Caco-2 (cell line): ENCODE measurements at places on chromosomes 3 and 15. TPM values are rescaled to one million over a fixed set of nuclear protein-coding genes. Genes with fewer than 3 reads are reported as not detected.

- H3K4me1 ChIP-seq, result no peaks in the 10 kb centered on the region
- no peak for DNase-seq
- H3K27me3 ChIP-seq, result no peaks in the 10 kb centered on the region
- no peak overlapping the region for H3K4me3 ChIP-seq
- no peak overlapping the region for H3K27ac ChIP-seq
- no peaks in the 10 kb centered on the region for H3K36me3 ChIP-seq
These were observed 15.8 kb downstream of the WNT7A start for GRCh38 chr3:13863965-13864595.

DNA sequence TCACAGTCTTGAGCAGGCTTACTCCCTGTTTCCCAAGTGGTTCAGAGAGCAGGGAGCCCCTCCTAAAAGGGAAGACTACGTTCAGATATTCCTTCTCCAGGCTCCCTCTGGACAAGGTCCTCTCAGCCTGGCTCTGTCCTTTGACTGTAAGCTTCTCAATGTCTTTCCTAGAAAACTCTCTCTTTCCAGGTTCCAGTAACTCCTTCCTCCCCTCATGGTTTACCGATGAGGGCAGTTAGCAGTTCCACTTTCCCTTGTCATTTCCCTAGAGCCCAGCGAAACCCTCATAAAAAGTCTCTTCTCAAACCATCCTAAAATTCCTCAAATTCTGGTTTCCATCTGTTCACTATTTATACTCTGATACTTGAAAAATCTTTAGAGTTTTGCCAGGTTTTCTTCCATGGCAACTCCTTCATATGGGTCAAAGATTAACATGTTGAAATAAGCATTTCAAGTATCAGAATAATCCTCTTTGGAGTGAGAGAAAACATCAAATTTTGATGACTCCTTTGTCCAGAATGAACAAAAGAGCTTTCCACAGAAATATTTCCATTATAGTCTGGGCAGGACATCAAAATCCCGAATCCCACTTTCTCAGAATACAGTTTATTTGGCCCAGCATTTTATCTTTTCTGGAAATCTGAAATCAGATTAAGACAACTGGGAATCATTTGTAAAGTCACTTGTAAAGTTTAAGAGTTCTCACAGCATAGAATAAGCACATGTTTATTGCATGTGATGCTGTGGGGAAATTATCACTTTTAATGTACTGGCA, 599.4 kb downstream of the UNC13C start:
- H3K4me3 ChIP-seq, result no peak overlapping the region
- no peak overlapping the region for H3K27ac ChIP-seq
- H3K4me1 ChIP-seq, result no peaks in the 10 kb centered on the region

DNA sequence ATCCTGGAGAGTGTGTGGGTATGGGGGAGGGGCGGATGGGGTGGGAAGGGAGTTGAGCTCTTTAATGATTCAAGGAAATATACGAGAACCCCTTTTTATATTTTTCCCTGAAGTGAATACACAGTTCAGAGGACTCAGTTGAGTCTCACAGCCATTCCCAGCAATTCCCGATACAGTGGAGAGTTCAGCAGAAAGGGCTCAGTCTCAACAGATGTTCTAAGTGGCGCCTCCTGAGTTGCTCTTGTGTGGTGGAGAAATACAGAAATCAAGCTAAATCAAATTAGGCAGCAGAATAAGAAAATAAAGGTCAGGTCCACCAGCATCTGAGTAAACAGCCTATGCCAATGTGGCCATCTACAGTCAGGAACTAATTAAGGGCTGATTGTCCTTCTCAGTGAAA, 372.1 kb downstream of the NR2F2 start:
- no peak overlapping the region for H3K4me3 ChIP-seq
- no peaks in the 10 kb centered on the region for H3K36me3 ChIP-seq
- no peaks in the 10 kb centered on the region for H3K27me3 ChIP-seq
- no peak for DNase-seq

DNA sequence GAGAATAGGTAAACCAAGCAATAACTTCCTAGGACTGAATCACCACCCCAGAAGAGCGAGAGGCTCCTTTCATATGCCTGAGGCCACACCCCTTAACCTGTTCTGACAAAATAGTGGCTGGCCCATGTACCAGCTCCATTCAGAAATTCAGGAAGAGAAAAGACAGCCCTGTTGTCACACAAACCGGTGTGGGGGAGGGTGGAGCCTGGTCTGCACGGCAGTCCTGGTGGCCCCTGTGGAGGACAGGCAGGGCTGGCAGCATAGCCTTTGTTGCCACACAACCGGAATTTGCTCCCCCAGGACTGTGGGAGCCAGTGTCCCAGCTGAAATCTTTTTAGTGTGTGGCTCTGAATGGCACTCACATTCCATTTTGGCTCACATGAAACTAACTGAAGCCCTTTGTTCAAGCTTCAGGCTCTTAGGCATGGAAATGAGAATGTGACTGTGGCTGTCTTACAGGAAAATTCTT, 23.8 kb downstream of the RLBP1 start:
- no peak for DNase-seq
- no peaks in the 10 kb centered on the region for H3K27me3 ChIP-seq
- H3K36me3 ChIP-seq, result peaks cover 1% of the 10 kb centered on the region
- no peaks in the 10 kb centered on the region for H3K4me1 ChIP-seq
- no peak overlapping the region for H3K27ac ChIP-seq

- no peak for DNase-seq
- no peaks in the 10 kb centered on the region for H3K36me3 ChIP-seq
- no peak overlapping the region for H3K27ac ChIP-seq
- H3K4me3 ChIP-seq, result no peak overlapping the region
- H3K4me1 ChIP-seq, result no peaks in the 10 kb centered on the region
These were observed 699.5 kb upstream of the CFAP20DC start for GRCh38 chr3:59749291-59749690.

Gene GPR15
- not detected in 2 replicates for total RNA-seq

DNA sequence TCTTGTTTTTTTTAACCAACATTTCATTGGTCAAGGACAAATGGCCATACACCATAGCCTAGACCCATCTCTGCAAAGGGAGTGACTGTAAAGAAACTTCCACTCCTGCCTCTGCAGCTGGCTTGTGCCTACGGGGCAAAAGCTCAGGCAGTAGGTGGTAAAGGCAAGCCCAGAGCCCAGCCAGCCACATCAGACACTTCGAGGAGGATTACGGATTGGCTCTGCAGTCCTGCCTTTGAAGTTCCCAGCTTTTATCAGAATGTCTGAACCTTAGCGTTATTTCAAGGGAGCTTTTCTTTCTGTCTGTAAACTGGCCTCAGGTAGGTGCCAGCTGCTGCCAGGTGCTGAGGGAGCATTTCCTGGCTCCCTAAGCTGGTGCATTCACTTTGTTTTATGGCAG, 15.6 kb downstream of the ZNF710 start:
- no peak overlapping the region for H3K4me3 ChIP-seq
- H3K27me3 ChIP-seq, result no peaks in the 10 kb centered on the region
- H3K36me3 ChIP-seq, result no peaks in the 10 kb centered on the region

Gene WHAMM
- 7.4 and 7.8 TPM in 2 replicates for total RNA-seq

DNA sequence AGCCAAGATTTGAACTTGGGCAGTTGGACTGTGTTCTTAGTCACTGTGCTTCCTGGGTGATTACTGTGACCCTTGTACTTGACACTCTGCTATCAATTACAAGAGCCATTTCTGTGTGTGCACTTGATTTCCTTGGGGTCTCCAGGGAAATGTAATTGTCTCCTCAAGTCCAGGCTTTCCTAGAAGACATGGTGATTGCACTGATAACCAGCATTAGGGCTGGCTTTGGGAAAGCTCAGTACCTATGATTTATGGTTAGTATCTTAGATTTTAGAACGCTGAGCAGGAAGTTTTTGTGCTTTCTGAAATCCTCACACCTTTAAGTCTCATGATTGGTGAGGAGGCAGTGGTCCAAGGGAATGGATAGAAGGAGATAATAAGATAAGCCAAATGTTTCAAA, 1.6 kb upstream of the CLDN11 start:
- H3K36me3 ChIP-seq, result no peaks in the 10 kb centered on the region
- no peak overlapping the region for H3K4me3 ChIP-seq
- no peaks in the 10 kb centered on the region for H3K4me1 ChIP-seq
- DNase-seq, result no peak
- 0 out of 2 replicates have a peak, but pooled peaks cover 2% of the 10 kb centered on the region for H3K27me3 ChIP-seq
